ENCODE measurements at places on chromosomes 7 and 10. TPM values are rescaled to one million over a fixed set of nuclear protein-coding genes. Genes with fewer than 3 reads are reported as not detected.

The OR2A42 gene
- 0.04 TPM for total RNA-seq

The GGCT gene
- 39.9 TPM for total RNA-seq

DNA sequence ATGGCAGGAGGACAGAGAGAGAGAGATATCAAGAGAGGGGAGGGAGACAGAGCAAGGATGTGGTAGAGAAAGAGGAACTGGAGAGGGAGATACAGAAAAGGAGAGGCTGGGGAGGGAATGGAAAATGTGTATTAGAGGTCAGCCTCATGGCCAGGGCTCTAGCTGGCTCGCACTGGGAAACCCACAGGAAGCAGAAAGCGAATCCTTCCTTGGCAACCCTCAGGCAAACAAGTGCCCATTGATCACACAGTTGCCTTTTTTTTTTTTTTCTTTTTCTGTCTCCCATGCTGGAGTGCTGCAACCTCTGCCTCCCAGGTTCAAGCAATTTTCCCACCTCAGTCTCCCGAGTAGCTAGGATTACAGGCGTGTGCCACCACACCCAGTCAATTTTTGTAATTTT lies 391.2 kb downstream of the TYW1 start:
- no peak for DNase-seq

DNA sequence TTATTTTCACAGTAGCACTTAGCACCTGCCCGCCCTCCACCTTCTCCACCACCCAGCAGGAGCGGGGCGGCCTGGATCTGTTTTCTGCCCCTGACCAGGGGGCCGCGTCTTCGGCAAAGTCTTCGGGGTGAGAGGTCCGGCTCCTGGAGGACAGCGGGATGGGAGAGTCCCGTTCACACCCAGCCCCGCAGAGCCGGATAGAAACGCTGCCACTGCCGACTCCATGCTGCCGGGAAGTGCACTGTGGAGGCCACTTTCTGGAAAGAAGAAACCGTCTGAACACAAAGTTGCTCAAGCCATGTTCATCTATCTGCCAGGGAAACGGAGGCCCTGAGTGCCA lies 14.5 kb upstream of the ZNF273 start:
- DNase-seq = no peak

GRCh38 chr10:103706762-103707161 lies 148.6 kb downstream of the SH3PXD2A start:
- no peak for DNase-seq

Measured in activated CD4-positive, alpha-beta T cell treated with anti-CD3 and anti-CD28 coated beads, Interleukin-2, amount 10 ng/mL, durations not matched to agents 7 days and 5 days (primary cell).